Forelimb muscle (tissue), 1 donor: ENCODE measurements at places on chromosomes 2 and 18. TPM values are rescaled to one million over a fixed set of nuclear protein-coding genes. Genes with fewer than 3 reads are reported as not detected.

DNA sequence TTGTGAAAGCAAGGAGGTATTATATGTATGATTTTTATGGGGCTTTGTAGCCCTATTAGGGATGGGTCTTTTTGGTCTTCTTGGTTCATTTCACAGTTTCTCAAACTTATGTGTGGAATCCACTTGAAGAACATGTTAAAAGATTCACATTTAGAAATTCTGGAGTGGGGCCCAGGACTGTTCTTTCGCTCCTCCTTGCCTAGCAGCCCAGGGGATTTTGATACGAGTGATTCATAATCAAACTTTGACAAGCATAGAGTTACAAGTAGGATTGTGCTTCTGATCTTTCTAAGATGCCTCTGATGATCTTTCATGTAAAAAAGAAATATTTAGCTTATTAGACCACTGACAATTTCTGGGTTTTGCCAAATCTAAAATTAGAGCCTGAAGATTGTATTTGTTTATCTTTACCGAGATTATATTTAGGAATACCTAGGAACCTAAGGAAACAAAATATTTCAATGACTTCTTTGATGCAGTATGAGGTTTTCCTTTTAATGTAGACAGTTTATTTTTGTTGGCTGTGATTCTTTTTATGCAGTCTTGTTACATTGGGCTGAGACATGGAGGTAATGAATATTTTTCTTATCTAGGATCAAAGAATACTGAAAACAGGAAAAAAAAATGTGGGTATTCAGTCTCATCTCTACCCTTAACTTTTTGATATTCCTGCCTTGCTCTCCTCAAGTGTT, 324.0 kb downstream of the PARD3B start:
- no peak for DNase-seq

DNA sequence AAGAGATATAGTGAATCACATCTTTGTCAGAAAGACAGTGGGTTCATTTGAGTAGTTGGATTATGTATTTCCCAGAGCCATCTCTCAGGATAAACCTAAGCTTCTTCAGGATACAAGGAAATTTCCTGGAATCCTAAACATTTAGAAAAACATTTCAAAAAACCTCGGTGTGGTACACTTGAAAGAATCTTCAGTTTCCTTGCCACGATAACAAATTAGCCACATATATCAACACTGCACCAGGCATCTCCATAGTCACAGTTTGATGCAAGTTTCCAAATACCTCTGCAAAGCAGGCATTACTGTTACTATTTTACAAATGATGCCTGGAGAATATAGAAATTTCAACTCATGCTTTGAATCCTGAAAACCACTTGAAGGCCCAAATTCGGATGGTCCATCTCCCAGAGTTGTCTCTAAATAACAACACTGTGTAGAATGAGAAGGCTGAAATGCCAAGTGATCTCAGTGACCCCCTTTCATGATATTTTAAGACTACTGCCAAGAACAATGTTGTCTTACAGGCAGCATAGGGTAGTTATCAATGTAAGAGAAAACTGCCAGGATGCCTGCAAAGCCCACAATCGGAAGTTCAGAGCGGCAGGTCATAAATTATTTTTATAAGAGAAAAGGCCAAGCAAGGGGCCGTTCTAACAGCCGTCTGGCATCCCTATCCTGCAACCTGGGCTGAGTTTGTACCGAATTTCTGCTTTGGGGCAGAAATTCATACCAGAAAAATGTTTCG, 307.9 kb downstream of the TXNL1 start:
- DNase-seq: no peak

DNA sequence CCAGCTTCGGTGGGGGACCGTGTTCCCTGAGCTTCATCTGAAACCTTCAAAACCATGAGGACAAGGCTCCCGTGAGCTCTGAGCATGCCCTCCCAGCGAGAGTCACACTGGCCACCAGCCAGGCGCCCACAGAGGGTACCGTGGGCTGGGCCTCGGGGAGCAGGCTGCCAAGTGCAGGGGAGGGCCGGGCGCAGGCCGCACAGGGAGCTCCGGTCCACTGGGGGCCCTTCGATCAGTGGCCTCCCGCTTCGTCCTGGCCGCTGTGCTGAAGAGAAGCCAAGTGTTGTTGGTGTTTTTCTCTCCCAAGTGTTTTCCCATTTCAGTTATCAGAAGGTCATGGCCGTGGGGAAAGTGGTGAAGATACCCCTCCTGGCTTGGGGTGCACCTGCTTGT, 144.4 kb downstream of the PTGR3 start:
- no peak for DNase-seq

CKAP2L gene
- 6.4 TPM for polyA plus RNA-seq

DNA sequence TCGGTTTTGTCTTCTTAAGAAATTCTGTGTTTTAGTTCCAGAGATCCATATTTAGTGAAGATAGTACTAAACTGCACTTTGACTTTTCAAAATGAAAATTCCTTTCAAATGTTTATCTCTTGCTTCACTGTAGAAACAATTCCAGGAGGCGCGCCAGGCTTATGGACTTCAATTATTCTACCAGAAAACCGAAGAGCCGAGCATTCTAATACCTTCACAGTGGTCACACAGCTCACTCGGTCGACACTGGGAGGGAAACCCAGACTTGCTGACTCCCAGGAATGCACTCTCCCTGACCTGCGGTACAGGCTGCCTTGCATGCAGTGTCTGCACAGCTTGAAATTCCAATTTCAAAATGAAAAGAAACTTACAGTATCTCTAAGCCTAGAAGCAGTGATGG, 119.9 kb upstream of the PIEZO2 start:
- DNase-seq: no peak

GRCh38 chr18:39842366-39842914, 2112.6 kb upstream of the PIK3C3 start:
- DNase-seq: no peak

DNA sequence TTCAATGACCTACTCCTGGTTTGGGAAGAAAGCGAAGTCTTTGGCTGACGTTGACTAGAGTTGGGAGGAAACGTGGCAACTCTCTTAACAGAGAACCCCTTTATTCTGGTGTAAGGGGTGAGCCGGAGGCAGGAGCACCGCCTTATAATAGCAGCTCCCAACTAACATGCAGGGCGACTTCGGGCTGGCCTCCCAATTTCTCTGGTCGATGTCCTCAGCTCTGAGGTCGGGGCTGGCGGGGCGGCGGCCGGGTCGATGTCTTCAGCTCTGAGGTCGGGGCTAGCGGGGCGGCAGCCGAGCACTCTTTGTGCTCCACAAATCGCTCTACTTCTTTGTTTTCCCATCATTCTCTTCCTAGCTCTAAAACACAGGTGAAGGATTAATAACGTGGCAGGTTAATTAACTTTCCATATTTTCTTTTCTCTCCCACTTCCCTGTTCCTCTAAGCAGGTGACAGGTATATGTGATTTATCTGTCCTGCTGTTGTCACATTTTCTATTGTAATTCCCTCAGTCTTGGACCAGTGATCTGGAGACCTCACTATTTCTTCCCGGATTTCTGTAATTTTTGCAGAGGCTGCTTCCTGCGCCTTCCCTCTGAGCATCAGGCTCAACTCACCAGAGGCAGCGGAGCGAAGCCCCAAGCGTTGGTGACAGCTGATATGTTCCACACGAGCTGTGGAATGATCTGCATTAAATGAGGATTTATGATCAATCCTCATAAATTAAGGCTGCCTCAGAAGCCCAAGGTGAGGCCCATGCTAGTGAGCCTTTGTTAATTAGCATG, 64.3 kb downstream of the ACKR3 start:
- DNase-seq: no peak

DNA sequence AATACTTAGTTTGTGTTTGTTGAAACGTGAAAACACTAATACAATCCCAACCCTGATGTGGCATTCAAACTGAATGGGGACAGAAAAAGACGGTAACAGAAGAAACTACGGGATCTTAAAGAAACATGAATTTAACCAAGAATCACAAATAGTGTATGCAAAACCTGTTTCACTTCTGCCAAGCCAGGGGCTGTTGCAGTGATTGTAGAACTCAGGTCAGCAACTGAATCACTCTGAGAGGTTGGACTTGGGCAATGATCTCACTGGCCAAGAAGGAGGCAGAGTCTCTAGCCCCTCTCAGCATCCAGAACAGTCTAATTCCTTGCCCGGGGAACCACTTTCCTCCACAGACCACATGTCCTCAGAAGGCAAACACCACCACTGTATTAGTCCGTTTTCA, 54.9 kb upstream of the CRIM1 start:
- DNase-seq: no peak

- no peak for DNase-seq
Measured at GRCh38 chr2:15747603-15748471, 156.2 kb downstream of the DDX1 start.

TEKT4 gene
- polyA plus RNA-seq: not detected

CYRIA gene
- polyA plus RNA-seq: 5.4 TPM
